ENCODE measurements at places on chromosomes 5 and 9.

GRCh38 chr5:171714261-171714660, 71.4 kb upstream of the SMIM23 start:
- no peak for DNase-seq

DNA sequence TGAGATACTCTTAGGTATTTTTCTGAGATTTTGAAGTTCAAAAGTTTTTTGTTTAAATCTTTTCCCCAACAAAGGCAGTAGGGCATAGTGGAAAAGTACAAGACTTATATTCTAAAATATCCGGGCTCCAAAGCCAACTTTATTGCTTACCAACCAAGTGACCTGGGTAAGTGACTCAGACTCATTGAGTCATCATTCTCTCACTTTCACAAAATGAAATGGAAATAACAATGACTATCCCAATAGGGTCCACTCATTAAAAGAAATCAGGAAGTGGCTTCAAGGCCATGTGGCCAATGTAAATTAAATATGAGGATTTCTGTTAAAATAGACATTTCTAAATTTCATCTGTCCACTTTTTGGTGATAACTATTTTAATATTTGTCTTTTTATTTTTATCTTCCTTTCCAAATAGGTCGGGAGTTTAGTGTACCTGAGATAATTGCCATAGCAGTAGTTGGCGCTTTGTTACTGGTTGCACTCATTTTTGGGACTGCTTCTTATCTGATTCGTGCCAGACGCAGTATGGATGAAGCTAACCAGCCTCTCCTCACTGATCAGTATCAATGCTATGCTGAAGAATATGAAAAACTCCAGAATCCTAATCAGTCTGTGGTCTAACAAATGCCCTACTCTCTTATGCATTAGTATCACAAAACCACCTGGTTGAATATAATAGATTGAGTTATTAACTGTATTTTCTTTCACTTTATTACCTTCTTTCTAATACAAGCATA, 15.5 kb downstream of the TYRP1 start:
- no peak for DNase-seq

DNA sequence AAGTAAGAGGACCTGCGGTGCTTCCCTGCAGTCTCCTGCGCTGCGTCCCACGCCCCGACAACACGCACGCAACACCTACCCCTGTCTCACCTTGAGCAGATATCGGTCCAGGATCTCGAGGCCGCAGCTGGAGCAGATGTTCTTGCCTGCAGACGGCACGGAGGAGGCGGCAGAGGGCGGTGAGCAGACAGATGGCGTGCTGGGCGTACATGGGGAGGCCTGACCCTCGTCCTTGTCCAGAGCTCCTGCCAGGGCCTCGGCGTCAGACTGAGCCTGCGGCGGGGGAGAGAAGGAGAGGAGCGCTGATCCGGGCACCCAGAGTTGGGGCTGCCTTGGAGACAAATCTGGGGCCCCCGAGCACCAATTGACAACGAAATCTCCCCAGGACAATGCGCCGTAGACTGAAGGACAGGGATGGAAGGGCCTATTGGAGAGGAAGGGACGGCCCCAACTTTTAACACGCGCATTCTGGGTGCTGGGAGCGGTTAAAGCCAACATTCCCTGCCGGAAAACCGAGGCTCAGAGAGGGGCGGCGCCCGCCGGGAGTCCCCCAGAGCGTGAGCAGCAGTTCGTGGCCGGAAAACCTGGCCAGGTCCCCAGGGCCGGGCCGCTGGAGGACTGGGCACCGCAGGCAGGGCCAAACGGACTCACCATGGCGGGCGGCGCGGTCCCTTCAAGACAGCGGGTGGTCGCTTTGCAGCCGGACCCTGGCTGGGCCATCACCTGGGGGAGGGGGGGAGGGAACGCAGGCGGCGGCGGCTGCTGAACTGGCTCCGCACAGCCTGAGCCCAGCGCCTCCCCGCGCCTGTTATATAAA, 1.8 kb downstream of the LHX6 start:
- DNase-seq = no peak

- no peak for DNase-seq
Observed at GRCh38 chr9:127966416-127967150, 14.2 kb downstream of the EEIG1 start.

DNA sequence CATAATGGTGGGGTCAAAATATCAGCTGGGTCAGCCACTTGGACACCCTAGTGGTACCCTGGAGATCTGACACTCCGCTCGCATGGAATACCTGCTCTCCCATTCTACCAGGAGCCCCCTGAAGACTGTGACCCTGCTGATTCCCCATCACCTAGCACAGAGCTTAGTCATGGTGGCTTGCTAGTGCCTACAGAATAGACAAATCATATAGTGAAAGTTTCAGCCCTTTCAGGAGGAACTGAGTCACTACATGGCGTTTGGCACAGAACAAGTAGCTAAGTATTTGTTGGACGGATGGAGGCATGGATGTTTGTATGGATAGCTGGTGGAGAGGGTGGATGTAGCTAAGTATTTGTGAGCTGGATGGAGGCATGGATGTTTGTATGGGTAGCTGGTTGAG, 65.3 kb downstream of the LMX1B start:
- DNase-seq = no peak

- DNase-seq = no peak
Observed at GRCh38 chr9:120931231-120932085, 4.9 kb upstream of the TRAF1 start.

DNA sequence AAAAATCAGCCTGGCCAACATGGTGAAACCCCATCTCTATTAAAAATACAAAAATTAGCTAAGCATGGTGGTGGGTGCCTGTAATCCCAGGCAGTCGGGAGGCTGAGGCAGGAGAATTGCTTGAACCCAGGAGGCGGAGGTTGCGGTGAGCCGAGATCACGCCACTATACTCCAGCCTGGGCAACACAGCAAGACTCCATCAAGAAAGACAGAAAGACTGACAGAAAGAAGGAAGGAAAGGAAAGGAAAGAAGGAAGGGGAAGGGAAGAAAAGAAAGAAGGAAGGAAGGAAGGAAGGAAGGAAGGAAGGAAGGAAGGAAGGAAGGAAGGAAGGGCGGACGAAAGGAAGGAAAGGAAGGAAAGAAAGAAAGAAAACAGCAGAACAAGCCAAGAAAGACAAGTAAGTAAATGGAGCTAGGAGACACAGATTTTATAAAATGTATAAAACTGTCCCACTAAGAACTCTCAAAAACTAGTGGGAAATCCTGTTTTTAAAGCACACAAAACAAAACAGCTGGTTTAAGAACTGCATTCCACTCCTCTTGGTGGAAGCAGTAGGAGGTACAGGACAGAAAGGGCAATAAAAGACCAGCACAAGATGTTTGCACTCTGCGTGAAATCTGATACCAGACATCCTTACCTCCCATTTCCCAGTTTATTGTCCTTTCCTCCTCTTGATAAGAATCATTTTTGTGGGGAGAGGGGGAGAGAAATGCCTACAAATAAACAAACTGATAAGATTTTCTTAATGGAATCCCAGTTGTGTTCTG, 46.7 kb downstream of the MYO10 start:
- no peak for DNase-seq

GRCh38 chr5:116576053-116576713, 1.6 kb upstream of the SEMA6A start:
- DNase-seq = no peak

- no peak for DNase-seq
Observed at GRCh38 chr9:132141344-132141947, 20.4 kb upstream of the NTNG2 start.

DNA sequence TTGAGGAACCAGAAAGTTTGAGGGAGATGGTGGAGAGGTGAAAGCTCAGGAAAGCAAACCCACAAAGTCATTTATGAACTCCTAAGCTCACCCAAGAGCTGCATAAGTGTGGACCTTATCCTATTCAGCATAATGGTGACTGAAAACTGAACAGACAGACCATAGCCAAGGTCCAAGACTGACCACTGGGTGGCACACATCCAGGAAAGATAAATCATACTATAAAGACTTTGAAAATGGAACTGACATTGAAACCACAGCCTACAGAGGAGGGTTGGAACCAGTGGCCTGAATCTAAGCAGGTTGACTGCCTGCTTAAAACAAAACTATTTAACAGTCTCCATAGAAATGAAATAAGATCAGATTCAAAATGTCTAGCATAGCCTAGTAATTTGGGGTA, 121.0 kb upstream of the RGS7BP start:
- no peak for DNase-seq

DNA sequence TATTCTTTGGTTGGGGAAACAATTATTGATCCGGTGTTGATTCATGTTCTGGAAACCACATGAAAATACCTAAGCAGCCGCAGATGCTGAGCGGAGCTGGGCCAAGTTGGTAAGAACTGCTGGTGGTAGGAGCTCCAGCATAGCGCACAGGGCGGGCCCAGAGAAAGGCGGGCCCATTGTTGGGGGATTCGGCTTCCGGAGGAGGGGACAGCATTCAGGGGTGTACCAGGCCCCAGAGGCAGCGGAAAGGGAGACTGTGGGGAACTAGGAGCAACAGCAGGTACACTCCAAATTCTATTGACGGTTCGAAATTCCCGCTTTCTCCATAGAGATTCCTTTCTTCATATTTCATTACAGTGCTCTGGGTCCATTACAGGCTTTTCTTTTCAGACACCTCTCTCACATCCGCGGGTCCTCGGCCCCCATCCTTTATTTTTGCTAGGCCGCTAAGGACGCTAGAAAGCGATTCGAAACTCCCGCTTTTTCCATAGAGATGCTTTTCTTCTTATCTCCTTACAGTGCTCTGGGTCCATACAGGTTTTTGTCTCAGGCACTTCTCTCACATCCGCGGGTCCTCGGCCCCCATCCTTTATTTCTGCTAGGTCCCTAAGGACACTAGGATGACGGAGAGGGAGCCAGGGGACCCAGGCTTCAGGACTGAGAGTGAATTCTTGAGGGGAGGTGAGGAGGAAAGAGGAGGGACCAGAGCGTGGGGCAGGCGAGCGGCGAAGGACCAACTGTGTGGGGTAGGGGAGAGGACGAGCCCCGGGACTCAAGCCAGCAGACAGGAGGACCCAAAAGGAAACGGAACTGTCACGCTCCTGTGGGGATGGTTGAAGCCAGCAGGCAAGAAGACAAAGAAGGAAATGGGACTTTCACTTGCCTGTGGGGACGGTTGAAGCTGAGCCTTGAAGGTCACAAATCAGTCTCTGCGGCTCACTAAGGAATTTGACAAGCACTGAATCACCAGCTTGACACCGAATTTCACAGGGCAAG, at the start of gene CCDC152:
Gene CCDC152 (plus strand): TSS at position 213 of the 996 bp plus-strand sequence. CDS start 2,304 bp downstream, outside the sequence.
- DNase-seq = no peak

DNA sequence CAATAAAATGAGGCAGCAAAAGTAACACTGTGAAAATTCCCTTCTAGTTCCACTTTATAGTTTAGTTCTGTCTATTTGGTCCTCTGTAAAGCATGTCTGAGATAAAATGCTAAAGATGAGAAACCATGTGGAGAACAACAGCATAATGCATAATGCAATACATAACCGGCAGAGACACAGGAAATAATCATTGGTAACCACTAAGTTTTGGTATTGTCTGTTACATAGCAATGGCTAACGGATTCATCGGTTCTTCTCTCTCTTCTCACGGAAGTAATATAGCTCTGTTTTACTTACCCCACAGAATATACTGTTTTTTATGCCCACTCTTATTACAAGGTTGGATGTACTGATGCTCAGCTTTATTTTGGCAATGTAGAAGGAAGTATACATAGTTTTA, 158.9 kb downstream of the FAM174A start:
- DNase-seq = no peak

DNA sequence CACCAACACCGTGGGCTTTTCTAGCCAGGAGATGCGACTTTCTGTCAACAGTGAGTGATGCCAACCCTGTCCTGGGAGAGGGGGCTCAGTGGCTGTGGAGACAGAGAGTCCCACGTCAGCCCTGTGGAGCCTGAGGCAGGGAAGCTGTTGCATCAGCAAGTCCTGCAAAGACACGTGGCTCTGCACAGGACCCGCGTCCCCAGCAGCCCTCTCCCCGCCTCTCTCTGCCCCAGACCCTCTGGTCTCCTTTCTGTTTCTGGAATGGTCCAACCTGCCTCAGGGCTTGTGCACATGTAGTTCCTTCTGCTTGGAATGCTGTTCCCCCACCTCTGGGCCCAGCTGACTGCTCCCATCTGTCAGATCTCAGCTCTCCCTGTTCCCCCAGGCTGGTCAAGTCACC, 60.4 kb downstream of the HMCN2 start:
- DNase-seq = no peak

DNA sequence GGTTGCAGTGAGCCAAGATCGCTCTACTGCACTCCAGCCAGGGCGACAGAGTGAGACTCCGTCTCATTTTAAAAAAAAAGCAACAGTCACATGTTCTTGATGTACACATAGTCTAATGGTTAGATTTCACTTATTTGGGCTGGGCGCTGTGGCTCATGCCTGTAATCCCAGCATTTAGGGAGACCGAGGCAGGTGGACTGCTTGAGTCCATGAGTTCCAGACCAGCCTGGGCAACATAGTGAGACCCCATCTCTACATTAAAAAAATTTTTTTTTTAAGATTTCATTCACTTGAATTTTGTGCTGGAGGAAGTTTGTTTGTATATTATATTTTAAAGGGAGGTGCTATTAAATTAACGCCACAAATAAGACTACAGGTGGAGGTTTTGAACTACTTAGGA, 21.9 kb downstream of the WNT8A start:
- no peak for DNase-seq

DNA sequence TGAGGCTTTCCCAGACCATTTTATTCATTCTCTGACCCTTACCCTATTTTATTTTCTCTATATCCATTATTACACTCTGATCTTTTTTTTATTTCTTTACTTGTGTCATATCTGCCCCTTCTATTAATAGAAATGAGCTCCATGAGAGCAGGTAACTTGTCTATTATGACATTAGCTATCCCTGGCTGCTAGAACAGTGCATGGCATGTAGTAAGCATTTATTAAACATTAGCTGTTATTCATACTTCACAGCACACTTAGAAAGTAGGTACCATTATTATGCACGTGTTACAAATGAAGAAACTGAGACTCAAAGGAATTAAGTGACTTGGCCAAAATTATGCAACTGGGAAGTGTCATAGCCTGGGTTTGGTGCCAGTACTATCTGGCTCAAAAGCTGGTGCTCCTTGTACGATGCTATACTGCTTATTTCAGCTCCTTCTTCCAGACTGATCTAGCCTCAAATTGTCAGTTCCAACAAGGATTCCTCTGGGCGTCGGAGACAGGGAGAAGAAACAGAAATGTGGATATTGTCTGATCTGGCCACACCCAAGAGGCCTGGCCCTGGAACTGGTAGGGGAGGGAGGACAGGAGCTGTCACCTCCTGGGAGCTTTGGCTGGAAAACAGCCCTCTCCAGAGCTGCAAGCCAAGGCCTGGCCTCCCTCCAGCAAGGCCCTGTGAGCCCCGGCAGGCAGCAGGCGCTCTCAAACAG, 10.8 kb upstream of the NIPAL4 start:
- no peak for DNase-seq

DNA sequence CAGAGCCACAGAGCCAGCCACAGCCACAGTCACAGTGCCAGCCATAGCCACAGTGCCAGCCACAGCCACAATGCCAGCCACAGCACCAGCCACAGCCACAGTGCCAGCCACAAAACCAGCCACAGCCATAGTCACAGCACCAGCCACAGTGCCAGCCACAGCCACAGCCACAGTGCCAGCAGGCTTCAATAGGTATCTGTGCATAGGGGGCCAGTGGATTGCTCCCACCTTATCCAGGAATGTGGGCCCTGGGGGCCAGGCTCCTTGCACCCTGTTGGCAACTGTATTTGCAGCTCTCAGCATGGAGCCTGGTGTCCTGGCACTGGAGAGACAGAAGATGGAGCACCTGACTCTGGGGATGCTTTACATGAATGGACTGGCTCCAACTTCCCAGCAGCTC, 111.7 kb upstream of the IRX2 start:
- DNase-seq = no peak

Data from stimulated activated CD4-positive, alpha-beta T cell treated with anti-CD3 and anti-CD28 coated beads, TNF-alpha, amount 100 ng/mL, for 1 hour (primary cell).